Eye (tissue), 1 donor: ENCODE measurements at places on chromosomes 13 and 19.
A peak's percentile ranks its signal among the peaks of the same experiment; 100 is the strongest.

- peak; percentile 52 for DNase-seq
These were observed 20.4 kb downstream of the MISP start for GRCh38 chr19:771332-771785.

DNA sequence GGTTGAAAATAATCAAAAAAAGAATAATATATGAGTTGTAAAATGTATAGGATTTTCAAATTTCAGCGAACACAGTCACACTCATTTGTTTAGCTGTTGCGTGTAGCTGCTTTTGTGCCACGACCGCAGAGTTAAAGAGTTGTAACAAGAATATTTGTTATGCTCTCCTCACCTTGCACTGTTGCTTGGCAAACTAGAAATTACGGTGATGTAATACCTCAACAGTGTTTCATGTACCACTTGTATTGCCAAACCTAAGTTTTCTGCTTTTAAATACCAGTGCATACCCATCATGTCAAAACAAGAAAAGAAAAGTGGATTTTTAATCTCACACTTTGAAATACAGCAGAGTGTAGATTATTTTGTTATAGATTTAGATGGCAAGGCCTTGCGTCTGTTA, 201.1 kb downstream of the NBEA start:
- no peak for DNase-seq

DNA sequence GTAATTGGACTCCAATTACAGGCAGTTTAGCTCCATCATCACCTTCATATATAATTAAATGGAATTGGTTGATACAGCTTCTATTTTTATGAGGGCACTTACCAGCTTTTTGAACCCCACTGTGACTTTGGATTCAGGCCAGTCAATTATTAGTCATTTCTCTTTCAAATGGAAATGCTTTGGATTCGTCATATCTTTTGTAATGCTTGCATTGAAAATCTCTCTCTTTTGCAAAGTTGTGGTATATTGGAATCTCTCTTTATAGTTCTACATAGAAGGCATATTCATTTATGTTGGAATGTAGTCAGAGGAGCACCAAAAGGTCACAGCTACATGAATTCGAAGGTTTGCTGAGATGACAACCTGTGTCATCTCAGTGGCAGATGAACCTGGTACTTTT, 1074.3 kb upstream of the SLC10A2 start:
- DNase-seq: peak; percentile 62

DNA sequence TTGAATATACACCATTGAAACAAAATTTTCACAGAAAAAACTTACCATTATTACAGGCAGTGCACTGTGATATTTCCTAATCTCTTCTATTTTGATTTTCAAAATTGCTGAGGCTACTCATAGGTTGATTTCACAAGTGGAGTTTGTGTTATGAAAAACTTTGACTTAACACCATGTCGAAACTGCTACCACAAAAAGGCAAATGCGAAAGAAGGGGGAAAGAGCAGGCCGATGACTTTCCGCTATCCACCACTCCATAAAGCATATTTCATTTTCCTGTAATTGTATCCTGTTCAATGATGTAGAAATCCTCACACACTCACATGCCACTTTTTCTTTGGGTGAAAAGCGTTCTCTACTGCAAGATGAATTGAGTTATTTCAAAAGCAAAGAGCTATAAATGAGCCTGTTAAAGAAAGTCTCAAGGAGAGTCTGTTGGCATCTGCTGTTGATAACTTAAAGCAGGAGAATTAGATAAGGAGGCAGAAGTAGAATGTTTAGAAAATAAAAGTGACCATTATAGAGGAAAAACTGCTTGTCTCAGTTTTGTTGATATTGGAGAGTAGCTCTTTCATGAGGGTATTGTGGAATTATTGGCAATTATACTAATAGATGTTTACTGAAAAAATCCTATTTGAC, 18.8 kb downstream of the KL start:
- no peak for DNase-seq

- DNase-seq: peak; percentile 87
These were observed at the start of gene FAM124A for GRCh38 chr13:51222037-51222685. TSS of gene FAM124A (plus strand) at chr13:51222398. CDS start at chr13:51222502, 104 bp downstream.

DNA sequence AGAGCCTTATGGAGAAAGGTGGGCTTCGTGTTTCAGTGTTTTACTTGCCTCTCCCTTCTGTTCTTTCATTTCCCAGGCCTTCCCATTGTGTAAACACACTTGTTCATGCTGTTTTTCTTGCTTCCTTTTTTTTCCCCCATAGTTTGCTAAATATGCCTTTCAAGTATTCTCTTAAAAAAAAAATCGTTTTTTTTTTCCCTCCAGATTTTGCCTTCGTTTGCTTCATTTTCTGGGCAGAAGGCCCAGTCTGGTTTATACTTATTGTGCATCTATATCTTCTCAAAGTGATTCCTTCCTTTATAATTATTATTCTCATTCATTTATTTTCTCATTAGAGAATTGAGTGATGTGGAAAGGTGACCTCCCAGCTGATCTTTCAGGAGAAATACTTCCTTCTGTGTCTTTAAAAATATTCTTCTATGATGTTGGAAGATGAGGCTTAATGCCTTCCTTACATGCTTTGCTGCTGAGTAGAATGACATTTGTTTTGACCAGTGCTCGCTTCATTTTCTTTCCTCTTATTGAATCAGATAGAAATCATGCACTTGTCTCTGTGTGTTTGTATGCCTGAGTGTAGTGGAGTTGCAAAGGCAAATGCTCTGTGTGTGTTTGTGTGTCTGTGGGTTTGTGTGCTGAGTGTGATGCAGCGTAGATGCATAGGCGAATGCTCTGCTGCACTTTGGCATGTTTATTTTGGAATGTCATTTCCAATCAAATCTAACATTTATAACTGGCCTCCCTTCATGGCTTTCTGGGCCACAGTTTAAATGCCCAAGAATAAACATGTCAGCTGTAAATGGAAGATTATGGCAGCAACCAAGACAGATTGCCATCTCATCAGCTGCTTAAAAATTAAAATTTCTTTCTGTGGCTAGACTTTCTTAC, 591.4 kb downstream of the FGF9 start:
- peak; percentile 82 for DNase-seq

GRCh38 chr19:42003506-42004294, 9.7 kb upstream of the ATP1A3 start:
- no peak for DNase-seq

- DNase-seq: no peak
These were observed 3.8 kb downstream of the CD22 start for GRCh38 chr19:35332817-35333216.

DNA sequence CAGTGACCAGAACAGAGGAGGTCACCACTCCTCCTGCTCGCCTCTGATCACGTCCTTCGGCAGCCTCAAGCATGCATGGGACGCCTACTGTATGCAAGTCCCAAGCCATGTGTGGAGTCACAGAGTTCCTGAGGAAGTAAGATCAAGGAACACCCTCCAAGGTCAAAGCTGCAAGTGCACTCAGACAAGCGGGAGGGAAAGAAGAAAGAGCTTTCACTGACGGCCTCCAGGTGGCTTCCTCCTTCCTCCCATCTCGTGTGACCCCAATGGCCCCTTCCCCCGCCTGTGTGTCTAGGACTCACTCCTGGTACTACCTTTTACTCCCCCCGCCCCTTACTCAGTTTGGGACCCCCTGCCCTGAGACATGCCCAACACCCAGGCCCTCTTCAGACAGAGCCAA, 6.1 kb downstream of the HAUS8 start:
- no peak for DNase-seq

DNA sequence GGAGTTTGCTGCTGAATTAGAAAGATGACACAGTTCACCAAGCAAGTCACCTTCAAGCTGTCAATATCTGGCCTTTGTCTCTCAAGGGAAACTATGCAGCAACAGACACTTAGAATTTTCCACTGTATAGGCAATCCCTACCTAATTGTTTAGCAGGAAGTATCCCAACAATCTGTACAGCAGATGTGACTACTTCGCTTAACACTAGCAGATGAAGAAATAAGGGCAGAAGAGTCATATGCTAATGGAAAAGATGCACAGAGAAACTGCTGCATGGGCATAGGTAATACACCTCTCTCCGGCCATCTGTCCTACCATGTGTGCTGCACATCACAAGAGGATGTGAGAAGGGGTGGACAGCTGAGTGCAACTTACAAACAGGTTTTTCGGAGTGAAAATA, 851.2 kb downstream of the PCDH9 start:
- peak; percentile 65 for DNase-seq

- no peak for DNase-seq
These were observed 12.5 kb downstream of the SAFB start for GRCh38 chr19:5635427-5635826.

DNA sequence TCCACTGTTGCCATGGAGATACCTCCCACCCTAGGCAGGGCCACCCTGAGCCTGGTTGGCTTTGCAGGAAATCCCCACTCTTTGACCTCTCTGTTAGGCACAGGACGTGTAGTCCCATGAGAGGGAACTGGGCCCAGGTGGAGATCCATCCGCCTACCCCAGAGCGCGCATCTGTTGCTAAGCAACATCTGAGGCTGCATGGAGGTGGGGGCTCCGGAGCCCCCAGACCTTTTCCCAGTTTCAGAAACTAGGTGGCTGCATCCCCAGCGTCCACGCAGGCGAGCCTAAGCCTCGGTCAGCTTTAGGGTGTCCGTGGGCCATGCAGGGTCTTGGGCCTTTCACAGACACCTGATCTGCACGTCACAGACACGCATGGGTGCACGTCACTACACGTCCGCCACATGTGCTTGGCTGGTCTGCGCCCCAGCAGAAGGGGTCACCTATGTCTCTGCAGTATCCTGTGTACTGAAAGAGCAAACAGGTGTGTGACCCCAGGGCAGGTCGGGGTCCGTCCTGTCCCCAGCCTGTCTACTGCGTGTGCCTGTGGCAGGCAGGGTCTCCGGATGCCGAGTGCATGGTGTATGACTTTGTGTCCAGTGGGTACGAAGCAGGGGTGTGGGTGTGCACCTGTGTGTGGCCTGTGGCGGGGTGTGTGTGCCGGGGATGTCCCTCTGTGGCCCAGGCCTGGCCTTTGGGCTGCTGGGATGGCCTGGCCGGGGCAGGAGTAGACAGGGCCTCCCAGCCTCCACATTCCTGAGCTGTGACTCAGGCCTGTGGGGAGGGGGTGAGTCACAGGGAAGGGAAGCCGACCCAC, 4.1 kb upstream of the CIRBP start:
- DNase-seq: peak; percentile 85

- no peak for DNase-seq
These were observed 8.8 kb downstream of the ELOF1 start for GRCh38 chr19:11550265-11550664.

DNA sequence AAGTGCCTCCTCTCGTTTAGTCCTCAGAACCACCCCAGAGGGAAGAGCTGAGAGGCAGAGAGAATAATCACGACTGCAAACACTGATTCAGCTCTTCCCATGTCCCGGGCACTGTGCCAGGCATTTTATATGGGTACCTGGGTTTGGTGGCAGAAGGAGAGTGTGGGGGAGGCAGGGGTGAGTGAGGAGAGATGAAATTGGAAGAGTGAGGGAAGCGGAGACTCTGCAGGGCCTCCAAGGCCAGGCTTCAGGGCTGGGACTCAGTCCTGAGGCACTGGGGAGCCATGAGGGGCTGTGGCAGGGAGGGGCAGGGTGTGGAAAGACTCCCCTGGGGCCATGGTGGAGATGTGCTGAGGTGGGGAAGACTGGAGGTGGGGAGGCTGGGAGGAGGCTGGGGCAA, 8.7 kb downstream of the SYNGR4 start:
- DNase-seq: no peak

- DNase-seq: no peak
These were observed 36.5 kb upstream of the TSHZ3 start for GRCh38 chr19:31385744-31386143.

- DNase-seq: peak; percentile 92
These were observed 6.5 kb upstream of the HSD17B14 start for GRCh38 chr19:48842789-48843162.

DNA sequence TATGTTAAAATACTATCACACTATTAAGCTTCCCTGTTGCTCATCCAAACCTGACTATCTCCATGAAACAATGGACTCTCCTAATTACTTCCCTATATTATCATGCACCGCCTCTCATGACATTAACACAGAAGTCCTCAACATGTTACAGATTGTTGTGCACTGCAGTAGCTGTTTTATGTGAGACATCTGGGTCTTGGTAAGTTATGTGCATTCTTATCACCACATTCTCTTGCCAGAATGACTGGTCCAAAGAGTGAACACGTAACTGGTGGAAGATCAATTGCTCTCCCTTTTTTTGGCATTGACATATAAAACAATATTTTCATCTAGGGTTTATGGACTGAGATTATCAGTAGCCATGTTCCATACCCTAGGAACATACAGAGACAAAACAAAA, 59.4 kb downstream of the POSTN start:
- DNase-seq: no peak

DNA sequence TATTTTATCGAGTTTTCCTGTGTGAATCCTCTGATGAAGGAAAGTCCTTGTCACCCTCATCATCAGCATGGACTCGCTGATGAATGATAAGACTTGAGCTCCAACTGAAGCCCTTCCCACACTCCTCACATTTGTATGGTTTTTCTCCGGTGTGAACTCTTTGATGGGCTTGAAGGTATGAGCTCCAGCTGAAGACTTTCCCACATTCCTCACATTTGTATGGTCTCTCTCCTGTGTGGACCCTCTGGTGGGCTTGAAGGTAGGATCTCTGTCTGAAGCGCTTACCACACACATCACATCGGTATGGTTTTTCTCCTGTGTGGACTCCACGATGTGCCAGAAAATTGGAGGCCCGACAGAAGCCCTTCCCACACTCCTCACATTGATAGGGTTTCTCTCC, 21.7 kb downstream of the ZNF45 start:
- DNase-seq: no peak

GRCh38 chr13:44188257-44188656, 185.4 kb upstream of the SERP2 start:
- no peak for DNase-seq

DNA sequence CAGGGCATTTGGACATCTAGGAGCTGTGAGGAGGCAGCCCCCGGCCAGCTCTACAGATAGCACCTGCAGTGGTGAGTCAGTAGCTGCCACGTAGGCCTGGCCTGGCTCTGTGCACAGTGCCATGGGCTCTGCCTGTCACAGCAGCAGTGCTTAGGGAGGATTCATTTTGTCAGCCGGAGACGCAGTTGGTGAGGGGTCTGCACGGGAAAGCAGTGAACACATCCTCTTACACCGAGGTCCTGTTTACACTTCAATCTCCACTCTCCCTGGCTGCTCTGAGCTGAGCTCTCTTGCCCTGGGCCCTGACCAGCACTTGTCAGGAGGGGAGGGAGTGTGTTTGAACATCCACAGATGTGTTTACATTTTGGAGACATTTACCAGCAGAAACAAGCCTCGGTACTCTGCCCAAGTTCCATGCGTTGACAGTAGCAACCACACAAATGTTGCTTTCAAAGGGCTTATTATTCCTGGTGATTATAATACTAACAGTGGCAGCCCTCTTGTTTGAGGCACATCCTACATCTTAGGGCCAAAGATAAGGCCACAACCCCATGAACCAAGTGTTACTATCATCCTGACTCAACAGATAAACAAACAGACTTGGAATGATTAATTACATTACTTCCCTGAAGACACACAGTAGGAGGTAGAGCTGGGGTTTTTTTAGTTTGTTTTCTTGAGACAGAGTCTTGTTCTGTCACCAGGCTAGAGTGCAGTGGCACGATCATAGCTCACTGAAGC, 148.9 kb downstream of the USP12 start:
- no peak for DNase-seq

DNA sequence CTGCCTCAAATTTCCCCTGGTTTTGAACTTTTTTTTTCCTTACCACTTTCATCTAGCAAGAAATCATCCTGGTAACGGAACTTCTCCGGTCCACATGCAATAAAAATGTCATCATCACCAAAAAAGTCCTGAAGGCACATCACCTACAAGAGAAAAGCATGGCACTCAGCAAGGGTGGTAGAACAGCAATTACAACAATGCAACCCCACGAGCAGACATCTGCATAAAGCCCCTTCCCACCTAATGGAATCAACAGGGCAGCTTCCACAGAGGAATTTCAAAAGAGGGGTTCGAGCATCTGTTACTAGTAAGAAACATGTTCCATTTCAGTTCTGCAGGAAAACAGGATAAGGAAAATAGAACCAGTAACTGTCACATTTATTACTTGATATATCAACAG, 183.9 kb downstream of the DCLK1 start:
- no peak for DNase-seq
